ENCODE measurements at places on chromosomes 5 and 9.

GRCh38 chr5:143664623-143665022 is 147.3 kb upstream of the HMHB1 start:
- DNase-seq = no peak

- DNase-seq = no peak
These were observed 731.0 kb downstream of the PRELID2 start for GRCh38 chr5:145104106-145104505.

- DNase-seq = no peak
These were observed 35.1 kb upstream of the ADRB2 start for GRCh38 chr5:148791334-148791667.

DNA sequence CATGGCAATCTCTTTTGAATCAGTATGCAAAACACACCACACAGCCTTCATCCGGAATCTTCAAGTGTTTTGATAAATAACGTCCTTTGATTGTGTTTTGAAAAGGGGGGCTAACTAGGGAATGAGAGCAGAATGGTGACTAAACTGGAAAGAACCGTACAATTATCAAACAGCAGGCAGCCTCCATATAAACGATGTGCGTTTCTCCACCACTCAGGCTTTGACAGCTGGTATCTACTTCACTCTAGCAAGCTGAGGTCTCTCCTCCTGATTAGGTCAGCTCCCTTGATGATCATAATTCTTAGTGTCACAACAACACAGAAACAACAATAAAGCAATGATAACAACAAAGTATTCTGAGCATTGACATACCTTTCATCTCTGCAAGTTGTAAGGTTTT is 465.9 kb downstream of the TUSC1 start:
- no peak for DNase-seq

DNA sequence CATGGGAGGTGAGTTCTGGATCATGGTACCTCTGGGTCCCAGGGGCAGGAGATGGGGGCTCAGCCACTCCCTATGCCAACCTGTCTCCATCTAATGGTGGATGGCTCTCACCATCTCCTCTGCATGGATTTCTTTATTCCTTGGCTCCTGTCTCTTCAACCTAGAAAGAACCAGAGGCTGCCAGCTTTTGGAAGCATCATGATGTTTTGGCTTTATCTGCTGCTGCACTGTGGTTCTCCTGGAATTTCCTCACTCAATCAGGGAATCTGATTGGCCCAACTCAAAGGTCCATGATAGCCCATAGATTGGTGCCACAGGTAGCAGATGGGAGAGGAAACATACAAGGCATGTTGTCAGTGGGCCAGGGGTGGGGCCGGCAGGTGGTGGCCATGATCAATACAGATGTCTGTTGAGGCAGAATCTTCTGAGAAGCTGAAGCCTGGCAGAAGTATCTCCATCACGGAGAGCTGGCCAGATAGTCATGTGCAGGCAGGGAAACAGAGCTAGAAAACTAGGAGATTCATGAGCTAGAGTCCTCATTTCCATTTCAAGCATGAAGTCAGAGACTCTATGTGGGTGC is 158.2 kb downstream of the MACROH2A1 start:
- no peak for DNase-seq

DNA sequence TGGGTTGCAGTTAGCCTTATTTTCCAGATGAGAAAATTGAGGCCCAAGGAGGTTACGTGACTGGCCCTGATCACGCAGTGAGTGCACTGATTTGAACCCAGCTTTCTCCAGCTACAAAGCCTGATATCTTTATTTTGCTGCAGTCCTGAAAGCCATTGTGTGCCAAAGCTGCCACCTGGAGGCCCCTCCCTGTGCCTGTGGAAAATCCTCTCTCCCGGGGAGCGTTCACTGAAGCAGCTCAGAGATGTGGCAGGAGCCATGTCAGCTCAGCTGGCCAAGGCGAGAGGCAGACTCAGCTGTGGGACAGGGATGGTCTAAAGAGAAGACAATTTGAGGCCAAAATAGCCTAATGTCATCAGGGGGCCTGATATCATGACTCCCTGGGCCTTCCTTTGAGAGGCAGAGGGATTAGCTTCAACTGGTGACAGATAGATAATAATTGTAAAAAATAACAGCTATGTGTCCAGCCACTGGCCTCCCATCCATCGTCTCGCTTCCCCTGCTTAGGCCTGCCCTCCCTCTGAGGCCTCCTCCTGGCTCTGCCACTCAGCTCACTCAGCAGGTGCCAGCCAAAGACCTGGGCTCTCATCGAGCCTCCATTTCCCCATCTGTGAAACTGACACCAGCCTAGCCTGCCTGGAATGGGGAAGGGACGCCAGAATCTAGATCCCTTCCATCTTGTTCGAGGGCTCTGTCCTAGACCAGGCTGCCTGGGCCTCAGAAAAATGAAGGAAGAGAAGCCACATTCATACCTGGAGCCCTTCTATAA is 74.3 kb upstream of the GGTA1 start:
- DNase-seq = no peak

- DNase-seq = no peak
These were observed 418.0 kb downstream of the SPATA31D1 start for GRCh38 chr9:82406456-82407085.

GRCh38 chr5:2867373-2867933 is 116.0 kb upstream of the IRX2 start:
- no peak for DNase-seq
